ENCODE measurements at places on chromosomes 5 and 9.

DNA sequence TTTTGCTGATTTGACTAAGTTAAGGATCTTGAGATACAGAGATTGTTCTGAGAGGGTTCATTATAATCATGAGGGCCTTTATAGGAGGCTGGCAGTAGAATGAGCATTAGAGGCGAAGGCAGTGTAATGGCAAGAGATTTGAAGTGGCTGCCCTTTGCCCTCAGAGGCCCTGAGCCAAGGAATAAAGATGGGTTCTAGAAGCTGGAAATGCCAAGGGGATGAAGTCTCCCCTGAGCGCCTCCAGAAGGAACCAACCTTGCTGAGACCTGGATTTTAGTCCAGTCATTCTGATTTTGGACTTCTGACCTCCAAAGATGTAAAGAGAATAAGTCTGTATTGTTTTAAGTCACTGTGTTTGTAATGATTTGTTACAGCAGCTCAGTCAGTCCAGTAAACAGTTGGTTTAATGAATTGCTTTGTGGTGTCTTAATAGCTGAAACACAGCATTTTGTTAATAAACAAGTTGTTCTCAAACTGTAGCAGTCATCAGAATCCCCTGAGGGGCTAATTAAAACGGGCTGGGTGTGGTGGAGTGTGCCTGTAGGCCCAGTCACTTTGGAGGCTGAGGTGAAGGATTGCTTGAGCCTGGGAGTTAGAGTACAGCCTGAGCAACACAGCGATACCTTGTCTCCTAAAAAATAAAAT, 23.2 kb downstream of the GLRX start:
- DNase-seq, result no peak

GRCh38 chr9:129416821-129417539, 203.9 kb downstream of the C9orf50 start:
- no peak for DNase-seq

- DNase-seq, result no peak
These were observed 11.1 kb downstream of the SH2D3C start for GRCh38 chr9:127767410-127767809.

DNA sequence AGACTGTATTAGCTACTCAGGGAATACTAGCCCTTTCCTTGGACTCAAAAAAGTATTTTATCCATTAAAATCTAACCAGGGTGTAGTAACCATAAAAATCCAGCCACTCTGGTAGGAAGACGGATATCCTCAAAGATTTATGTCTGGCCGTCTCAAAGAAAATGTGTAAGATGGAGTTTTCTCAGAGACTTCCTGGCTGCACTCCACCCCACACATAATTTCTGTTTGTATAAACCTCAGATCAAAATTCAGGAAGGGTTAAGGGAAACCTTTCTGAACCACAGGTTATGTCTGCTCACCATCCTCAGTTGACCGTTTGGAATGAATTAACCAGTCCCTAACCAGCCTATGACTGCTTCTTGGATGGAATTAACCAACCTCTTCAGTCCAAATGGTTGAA, 13.8 kb upstream of the SMIM23 start:
- DNase-seq, result no peak

DNA sequence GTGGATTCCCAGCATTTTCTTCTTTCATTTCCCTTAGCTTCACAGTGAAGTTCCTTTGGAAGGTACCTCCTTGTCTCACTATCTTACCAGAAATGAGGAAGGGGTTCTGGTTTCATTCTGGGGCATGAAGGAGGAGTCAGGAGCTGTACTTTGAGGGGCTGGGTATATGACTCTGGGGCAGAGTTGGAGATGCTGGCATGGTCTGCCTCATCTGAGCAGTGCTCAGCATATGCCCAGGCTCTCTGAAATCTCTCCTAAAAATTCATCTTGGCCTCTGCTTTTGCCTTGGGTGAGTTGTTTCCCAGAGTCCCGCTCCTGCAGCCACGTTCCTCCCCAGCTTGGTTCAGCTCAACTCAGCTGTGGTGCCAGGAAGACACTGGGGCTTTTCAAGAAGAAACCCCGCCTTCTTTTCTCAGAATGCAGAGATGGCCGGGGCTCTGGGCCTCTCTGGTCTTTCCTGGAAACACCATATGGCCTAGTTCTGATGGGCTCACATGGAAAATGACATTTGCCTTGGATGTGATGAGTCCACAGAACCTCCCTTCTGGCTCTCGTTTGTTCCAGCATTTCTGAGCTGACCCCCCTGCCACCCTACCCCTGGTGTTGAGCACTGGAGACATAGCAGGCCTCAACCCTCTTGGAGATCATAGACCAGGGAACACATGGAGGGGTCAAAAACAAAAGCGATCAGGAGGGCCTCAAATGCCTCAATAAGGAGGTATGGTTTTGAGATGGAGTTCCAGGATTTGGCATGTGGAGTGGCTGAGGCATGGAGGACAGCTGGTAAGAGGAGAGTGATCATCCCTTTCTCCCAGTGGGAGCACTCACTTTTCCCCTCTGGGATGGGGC, 12.0 kb upstream of the TGFBR1 start:
- DNase-seq, result no peak

GRCh38 chr9:82320566-82320965, 332.0 kb downstream of the SPATA31D1 start:
- DNase-seq, result no peak

DNA sequence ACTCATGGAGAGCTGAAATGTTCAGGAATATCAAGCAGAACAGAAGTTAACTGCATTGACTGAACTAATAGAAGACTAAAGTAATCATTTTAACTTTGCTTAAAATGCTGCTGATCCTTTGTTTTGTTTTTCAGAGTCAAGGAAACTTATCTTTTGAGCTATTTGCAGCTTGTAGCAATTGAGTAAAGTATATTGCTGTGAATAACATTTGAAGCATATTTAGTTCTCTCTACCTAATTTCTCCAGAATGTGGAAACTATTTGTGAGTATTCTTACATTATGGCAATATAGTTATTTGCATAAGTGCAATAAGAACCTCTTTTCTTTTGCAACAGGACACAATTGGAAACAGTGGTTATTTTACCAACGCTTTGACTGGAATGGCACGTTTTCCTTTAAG, 5.3 kb upstream of the SOX30 start:
- DNase-seq, result no peak

GRCh38 chr5:56269216-56269927, 36.2 kb upstream of the ANKRD55 start:
- peak; percentile 41 for DNase-seq

DNA sequence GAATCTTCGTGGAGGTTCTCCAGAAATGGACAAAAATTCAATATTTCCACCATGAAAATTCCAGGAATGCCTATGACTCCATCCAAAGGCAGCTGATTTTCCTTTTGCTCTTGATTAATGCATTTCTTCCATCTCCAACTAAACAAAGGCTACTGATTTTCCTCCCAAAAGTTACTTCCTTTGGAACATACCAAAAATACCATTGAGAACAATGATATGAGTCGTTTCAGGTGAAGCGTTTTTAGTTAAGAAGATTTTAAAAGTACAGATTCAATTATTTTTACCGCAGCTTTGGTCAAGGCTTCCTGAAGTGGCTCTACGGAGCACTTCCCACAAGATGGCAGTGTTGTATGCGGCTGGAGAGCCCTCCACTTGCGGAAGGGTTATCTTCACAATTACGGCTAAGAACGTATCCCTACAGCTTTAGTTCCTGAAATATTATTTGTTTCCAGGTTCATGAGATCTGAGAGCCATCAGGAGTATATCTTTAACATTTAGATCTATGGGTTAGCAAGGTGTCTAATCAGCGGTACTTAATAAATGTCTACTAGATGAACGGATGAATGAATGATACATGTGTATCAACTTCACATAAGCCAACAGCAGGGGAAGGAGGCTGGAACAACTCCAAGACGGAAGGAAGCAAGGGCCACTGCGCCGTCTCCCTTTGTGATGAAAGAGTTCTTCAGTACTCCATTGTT, 35.9 kb upstream of the ARSB start:
- peak; percentile 34 for DNase-seq

DNA sequence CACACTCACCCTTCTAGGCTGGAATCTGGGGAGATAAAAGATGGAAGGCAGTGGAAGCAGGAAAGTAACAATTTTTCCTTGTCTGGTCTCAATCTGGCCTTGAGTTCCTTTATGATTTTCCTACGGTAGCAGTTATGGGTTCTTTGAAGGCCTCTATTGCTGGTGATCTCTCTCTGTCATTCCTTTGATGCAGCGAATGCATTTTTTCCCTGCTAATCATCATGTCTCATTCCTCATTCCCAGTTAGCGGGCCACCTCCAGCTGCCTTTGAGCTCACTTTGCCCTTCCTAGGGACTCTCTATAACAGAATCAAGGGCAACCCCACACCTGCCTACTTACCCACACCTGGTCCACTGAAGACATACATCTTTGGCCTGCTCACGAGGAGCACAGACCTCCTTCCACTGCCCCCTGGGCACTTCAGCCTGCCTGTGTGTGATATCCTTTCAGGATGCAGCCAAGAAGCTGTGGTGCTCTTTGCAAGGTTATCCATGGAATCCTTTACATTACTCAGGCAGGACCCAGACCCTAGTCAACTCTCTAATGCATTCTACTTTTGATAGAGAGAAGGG, 191.7 kb downstream of the DRD1 start:
- no peak for DNase-seq

DNA sequence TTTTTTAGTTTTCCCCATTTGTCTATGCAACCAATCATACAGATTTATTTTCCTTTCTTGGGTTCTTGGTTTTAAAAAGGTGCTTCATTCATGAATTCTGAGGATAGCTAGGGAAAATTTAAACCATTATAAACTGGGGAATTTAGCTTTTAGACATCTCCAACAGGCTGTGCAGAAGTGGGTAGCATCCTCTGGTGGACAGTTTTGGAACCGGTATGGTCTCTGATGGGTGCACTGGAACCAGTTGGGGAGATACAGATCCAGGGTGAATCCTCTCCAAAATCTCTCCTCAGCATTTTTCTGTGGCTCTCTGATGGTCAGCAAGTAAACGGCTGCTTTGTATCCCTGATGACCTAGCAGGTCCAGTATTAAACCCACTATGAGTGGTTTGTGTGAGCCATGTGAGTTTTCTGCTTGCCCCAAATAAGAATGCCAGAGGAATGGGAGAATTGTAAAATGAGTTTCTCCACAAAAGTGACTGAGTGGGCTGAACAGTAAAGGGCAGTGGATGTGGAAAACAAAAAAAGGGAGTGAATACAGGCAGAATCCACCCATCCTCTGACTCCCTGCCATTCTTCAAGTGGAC, 9.1 kb upstream of the DNAJC25 start:
- DNase-seq, result peak; percentile 47

DNA sequence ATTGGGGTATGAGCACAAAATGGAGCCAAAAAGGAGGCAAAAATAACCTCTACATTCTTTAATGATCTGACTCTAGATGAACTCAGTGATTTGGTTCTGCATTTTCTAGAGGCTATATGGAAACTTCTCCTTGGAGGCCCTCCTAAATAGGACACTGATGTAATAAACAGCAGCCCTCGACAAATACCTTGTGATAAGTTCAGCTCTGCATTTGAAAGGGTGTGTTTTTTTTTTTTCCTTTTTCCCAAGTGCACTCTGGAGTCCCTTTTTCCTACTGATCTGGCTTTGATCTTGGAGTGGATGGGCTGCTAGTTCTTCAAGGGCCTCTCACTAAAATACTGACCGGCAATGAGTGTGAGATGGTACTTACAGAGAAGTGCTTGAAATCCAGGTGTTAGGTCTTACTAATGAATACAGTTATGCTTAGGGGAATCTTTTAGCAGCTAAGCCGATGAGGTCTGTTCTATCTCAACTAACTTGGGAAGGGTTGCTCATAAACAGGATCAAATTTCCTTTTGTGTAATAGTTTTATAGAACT, 161.7 kb downstream of the MAST4 start:
- no peak for DNase-seq

DNA sequence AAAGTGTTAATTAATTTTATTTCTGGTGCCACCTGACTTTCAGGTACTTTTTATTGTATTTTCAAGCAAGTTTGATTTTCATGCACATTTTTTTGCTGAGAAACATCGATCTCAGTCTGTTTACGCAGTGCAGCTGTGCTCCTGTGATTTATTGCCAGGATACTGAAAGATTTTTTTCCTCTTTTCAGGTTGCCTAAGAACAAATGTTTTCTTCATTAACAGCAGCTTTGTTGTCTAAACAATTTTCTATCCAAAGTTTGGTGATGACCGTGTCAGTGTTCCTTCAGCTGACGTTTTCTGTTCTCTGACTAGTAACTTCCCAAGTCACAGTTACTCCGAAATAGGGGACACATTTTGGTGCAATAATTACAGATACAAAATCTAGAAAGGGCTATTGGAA, 78.1 kb downstream of the VCAN start:
- no peak for DNase-seq

- no peak for DNase-seq
These were observed 412.9 kb downstream of the ZSWIM6 start for GRCh38 chr5:61744690-61745619.

DNA sequence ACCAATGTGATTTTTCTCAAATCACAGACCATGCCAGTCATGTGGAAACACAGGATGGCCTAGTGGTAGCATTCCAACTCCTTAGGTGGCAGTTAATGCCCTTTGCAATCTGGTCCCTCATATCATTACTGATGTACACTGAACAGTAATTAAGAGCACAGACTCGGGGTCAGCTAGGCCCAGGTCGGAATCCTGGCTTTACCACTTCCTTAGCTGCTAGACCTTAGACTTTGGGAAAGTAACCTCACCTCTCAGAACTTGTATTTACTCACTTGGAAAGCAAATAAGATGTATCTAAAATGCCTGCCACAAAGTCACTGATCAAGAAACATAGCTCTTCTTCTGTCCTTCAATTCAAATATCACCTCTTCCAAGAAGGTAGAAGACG, 112.8 kb downstream of the MAPKAP1 start:
- no peak for DNase-seq

GRCh38 chr5:32585122-32585445, 273 bp upstream of the SUB1 start:
- DNase-seq, result no peak

DNA sequence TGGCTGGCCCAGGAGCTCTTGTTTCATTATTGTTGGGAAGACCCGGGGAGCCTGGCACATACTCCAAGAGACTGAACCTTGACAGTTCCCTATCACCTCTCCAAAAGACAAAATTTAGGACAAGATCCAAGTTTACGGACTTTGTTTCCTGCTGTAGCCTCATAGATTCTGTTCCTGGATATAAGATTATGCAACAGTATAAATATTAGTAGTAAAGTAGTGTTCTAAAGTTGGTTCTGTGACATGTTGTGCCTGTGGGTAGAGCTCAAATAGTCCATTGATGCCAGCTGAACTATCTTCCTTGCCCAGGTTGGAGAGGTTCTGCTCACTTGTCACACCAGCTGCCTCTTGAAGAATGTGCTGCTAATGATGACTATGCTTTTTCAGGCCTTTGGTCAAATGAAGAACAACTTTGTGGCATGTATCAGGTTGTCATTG, 430.2 kb downstream of the DMAC1 start:
- DNase-seq, result no peak

DNA sequence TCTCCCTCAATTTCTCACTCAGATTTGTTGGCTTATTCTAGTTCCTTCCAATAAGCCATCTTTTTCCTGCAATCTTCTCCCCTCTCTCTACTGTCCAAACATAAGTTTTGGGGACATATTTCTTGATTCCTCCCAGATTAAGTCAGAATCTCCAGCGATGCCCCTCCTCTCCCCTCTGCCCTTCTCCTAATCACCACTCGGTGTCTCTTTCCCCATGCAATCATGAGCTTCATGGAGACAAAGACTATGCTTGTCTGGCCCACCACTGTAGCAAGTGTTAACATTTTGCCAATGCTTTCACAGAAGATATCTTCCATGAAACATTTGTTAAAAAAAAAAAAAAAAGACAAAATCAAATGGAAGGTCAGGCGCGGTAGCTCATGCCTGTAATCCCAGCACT, 42.4 kb downstream of the PDE6A start:
- DNase-seq, result no peak

All from GM10248 (cell line).